Kidney (tissue), 22 donors: ENCODE measurements at places on chromosomes 13 and 19.

- DNase-seq: no peak
Observed at GRCh38 chr13:52808842-52809219, 39.6 kb downstream of the PCDH8 start.

DNA sequence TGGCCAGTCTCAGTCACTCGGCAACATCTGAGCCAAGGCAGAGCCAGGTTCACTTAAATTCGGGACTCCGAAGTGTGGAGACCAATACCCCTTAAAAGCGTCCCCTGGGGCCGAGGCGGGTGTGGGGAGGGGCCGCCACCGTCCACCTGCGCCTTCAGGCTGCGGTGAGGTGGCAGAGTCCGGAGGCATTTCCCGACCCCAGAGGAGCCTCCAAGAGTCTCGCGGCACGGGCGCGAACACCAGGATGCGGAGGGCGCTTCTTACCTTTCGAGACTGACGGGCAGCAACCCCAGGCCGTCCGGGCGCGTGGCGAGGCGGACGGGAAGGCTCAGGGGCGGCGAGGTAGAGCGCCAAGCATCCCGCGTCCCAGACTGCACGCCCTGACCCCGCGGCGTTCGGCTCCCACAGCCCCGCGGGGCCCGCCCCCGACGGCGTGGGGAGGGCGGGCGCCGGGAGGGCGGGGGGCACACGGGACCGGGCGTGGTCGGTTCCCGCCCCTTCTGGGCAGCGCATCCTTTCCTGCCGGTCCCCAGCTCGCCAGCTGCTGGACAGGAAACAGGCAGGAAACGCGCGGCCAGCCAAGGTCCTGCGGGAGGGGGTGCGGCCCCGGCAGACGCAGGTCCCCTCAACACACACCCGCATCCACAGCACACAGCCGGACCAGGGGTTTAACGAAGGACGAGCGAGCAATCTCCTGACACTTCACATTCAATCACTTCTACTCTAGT lies at the start of gene THSD1:
Gene THSD1 (minus strand): TSS at position 406 of the 728 bp plus-strand sequence. CDS start 3,572 bp downstream, outside the sequence.
- peak; percentile 86 for DNase-seq

DNA sequence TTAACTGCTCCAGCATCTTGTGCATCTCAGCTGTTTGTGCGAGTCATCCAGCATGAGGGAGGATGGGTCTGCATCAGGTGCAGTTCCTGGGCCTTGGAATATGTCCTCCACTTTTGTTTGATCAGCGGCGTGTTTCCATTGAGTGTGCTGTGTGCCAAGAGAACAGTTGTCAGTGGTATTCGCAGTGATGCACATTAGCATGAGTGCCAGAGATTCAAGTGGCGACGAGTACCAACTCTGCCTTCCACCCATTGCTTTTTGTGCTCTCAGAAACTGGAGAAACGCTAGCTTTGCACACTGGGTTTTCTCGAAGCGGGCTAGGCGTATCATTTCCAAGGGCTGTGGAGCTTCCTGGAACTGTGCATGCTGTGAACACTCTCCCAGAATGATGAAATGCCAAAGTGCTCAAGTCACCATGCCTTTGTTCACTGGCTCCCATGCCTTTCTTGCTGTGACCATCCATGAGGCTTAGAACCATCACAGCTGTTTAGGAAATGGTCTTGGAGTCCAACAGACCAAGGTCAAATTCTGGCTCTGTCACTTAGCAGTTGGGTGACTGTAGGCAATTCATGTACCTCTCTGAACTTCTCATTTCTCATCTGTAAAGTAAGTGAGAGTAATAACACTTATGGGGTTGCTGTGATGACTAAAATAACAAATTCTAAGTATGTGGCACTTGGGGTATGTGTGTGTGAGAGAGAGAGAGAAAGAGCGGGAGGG lies 18.4 kb downstream of the LRCH1 start:
- peak; percentile 51 for DNase-seq

- DNase-seq: peak; percentile 79
Observed at GRCh38 chr13:113976711-113977684, 3.1 kb upstream of the C13orf46 start.

- peak; percentile 78 for DNase-seq
Observed at GRCh38 chr19:3670796-3671679, 29.2 kb downstream of the PIP5K1C start.

- no peak for DNase-seq
Observed at GRCh38 chr19:628168-628567, 5.2 kb downstream of the POLRMT start.

DNA sequence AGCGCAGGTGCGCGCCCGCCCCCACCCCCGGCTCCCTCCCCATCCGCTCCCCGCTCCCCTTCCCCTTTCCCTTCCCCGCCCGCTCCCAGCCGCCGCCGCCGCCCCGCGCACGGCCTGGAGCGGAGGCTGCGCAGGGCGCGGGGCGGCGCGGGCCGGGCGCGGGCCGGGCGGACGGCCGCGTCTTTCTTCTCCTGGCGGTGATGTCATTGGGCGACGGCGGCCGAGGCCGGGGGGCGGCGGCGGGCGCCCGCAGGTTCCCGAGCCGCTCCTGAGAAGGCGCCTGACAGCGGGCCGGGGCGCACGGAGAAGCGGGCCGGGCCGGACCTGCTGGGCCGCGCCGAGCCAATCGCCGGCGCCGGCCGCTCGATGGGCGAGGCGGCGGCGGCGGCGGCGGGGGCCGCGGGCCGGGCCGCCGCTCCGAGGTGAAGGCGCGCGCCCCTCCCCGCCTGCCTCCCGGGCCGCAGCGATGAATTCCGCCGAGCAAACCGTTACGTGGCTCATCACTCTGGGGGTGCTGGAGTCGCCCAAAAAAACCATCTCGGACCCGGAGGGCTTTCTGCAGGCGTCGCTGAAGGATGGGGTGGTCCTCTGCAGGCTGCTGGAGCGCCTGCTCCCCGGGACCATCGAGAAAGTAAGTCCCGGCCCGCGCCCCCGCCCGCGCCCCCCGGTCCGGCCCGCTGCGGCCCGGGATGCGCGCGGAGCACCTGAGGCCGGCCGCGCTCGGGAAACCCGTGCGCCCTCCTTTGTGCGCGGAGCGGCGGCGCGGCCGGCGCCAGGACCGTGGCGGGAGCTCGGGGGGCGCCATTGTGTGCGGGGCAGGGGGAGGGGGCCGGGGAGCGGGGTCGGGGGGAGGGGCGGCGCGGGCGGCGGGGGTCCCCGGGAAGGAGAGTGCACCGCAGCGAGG lies at the start of gene ARHGEF7:
Gene ARHGEF7 (plus strand): TSS at position 250 of the 904 bp plus-strand sequence. CDS start 217 bp downstream, at position 467.
- DNase-seq: peak; percentile 34

- DNase-seq: no peak
Observed at GRCh38 chr13:65095161-65096082, 2134.7 kb downstream of the PCDH9 start.
